ENCODE measurements at places on chromosomes 4 and X.

GRCh38 chr4:123020285-123020684 lies 97.9 kb upstream of the NUDT6 start:
- no peak overlapping the region for H3K27ac ChIP-seq
- H3K36me3 ChIP-seq: peaks cover 10% of the 10 kb centered on the region
- no peak for DNase-seq
- no peak overlapping the region for H3K4me3 ChIP-seq

- DNase-seq: no peak
- H3K27ac ChIP-seq: peak overlapping the region; percentile 57
- H3K36me3 ChIP-seq: no peaks in the 10 kb centered on the region
Observed at GRCh38 chr4:6961496-6962210, 52.0 kb downstream of the TBC1D14 start.

DNA sequence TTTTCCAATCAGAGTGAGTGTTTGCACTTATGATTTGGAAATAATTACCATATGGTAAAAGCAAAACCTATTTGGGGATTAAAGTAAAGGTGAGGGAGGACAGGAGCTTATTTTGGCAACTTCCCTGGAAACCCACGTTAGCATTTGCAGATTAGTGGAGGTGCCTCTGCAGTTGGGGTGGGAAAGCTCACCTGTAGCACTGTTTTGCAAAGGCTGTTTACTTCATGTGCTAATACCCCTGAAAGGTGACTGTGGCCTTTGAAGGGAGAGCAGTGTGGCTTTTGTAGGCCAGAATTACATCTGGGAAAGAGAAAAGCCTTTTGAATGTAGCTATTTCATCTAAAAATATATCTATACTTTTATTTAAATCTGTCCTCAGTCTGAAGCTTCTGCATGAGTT lies 9.4 kb downstream of the SUPT20HL1 start:
- H3K4me1 ChIP-seq: peaks cover 9% of the 10 kb centered on the region
- H3K4me3 ChIP-seq: no peak overlapping the region
- DNase-seq: no peak
- no peak overlapping the region for H3K27ac ChIP-seq
- H3K27me3 ChIP-seq: peaks cover 42% of the 10 kb centered on the region
- no peaks in the 10 kb centered on the region for H3K36me3 ChIP-seq

GRCh38 chr4:138113819-138114400 lies 128.2 kb downstream of the SLC7A11 start:
- H3K27ac ChIP-seq: no peak overlapping the region
- H3K27me3 ChIP-seq: no peaks in the 10 kb centered on the region
- no peak for DNase-seq
- no peak overlapping the region for H3K4me3 ChIP-seq

DNA sequence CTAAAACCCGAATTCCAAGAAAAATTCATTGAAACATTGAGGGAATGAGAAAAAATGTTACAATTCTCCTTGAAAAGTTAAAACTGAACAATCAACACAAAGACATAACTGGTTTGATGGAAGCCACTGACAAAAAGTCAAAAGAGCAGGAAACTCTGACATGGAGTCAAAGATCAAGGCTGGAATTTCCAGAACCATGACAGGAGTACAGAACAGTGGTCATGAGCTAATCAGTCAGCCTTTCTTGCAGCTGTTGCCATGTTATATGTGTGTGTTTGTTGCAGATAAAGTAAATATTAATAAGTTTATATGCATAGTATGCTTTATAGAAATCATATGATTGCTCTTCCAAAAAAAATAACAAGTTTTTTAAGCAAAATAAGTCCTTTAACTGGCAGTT lies 184.7 kb upstream of the HCCS start:
- no peaks in the 10 kb centered on the region for H3K36me3 ChIP-seq

DNA sequence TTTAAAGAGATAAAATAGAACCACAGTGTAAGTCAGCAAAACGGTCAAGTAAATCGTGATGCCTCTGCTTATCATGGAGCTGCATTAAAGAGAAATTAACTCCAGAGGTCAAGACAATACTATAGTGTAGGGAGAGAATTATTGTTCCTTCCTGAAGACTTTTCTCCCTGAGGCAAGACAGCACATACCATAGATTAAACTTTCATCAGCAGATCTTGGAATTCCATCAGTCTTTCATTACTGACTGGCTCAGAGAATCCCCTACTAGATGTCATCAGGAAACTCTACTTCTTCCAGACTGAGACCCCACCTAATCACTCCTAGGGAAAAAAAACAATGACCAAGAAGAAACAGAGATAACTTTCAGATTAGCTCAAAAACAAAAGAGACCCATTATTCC lies 131.3 kb downstream of the NSUN7 start:
- H3K4me3 ChIP-seq: peak overlapping the region; percentile 12
- H3K27ac ChIP-seq: no peak overlapping the region
- DNase-seq: no peak
- H3K27me3 ChIP-seq: no peaks in the 10 kb centered on the region
- H3K4me1 ChIP-seq: peaks cover 18% of the 10 kb centered on the region

DNA sequence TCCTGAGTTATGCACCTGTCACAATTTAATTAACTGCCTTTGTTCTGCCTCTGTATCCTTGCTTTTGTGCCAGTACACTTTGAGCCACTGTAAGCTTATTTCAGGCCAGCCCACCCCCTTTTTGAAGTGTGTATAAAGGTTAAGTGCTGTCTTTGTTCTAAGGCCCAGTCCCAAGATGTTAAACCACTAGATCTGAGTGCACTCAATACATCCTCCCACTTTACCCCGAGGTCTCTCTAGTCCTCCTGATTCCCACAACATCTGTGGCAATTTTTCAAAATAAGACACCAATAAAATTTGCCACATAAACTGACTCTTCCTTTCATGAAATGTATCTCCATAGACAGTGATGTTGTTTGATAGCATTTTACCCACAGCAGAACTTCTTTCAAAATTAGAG lies 124.1 kb upstream of the SPIN4 start:
- H3K4me3 ChIP-seq: no peak overlapping the region
- H3K27ac ChIP-seq: no peak overlapping the region
- DNase-seq: no peak
- no peaks in the 10 kb centered on the region for H3K27me3 ChIP-seq

GRCh38 chr4:123265443-123265842 lies 131.2 kb upstream of the SPRY1 start:
- no peaks in the 10 kb centered on the region for H3K27me3 ChIP-seq
- no peak for DNase-seq
- H3K4me3 ChIP-seq: no peak overlapping the region
- no peak overlapping the region for H3K27ac ChIP-seq
- H3K4me1 ChIP-seq: peaks cover 4% of the 10 kb centered on the region

GRCh38 chr4:74447636-74448233 lies 2.8 kb downstream of the AREG start:
- H3K36me3 ChIP-seq: peaks cover 4% of the 10 kb centered on the region
- H3K27ac ChIP-seq: peak overlapping the region; percentile 55
- peaks cover 32% of the 10 kb centered on the region for H3K27me3 ChIP-seq
- DNase-seq: no peak
- H3K4me3 ChIP-seq: peak overlapping the region; percentile 74

DNA sequence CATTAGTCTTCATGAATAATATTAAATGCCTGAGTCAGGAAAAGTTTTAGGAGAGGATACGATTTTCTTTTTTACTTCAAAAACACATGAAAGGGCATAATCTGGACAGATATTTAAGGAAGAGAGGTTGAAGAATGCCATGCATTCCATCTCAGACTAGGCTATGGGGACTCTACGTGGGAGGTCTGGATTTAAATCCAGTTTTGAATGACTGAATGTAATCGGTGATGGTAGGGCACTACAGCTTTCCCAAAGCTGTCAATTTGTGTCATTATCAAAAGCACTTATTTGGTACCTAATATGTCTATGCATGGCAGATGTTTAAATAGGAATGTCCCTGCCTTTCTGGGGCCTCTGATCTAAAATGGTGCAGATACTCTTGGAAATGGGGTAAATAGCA lies 59.3 kb upstream of the RPL34 start:
- peak overlapping the region; percentile 5 for H3K4me3 ChIP-seq
- H3K27ac ChIP-seq: peak overlapping the region; percentile 2
- no peaks in the 10 kb centered on the region for H3K27me3 ChIP-seq
- no peak for DNase-seq
- peaks cover 17% of the 10 kb centered on the region for H3K4me1 ChIP-seq
- no peaks in the 10 kb centered on the region for H3K36me3 ChIP-seq

DNA sequence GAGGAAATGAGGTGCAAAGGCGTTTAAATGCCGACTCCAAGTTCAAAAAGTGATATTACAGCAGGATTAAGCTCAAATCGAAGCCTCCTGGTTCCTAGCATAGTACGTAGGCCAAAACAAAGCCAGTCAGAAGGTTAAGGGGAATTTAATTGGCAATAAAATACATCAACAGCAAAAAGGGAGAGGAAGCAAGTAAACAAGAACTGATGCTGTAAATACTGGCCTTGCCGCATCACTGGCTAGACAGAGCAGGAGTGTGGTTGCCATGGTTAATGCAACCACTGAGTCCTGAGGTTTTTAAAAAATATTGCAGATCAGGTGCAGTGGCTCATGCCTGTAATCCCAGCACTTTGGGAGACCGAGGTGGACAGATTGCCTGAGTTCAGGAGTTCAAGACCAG lies 63.2 kb upstream of the FBXW7 start:
- H3K4me3 ChIP-seq: no peak overlapping the region
- peaks cover 10% of the 10 kb centered on the region for H3K4me1 ChIP-seq
- H3K27ac ChIP-seq: no peak overlapping the region
- H3K27me3 ChIP-seq: peaks cover 3% of the 10 kb centered on the region
- DNase-seq: no peak
- H3K36me3 ChIP-seq: no peaks in the 10 kb centered on the region

GRCh38 chrX:4253092-4253491 lies 539.6 kb upstream of the PRKX start:
- H3K27me3 ChIP-seq: no peaks in the 10 kb centered on the region
- no peak overlapping the region for H3K27ac ChIP-seq
- peaks cover 6% of the 10 kb centered on the region for H3K4me1 ChIP-seq

DNA sequence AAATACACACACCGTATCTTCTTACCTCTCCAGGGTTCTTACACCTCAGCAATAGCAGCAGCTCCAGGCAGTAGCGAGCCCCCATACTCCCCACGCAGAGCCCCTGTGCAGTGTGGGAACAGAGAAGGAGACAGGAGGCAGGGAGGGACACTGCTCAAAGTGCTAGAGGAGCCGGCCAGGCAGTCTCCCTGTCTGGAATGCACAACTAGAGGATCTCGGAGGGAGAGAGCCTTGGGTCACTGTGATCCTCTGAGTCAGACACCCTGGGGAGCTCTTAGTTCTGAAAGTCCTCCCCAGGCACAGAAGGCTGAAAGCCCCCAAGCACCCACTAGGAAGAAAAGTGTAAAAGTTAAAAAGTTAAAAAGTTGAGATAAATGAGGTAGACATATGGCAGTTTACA lies 16.0 kb downstream of the AMELX start:
- H3K4me3 ChIP-seq: no peak overlapping the region
- H3K4me1 ChIP-seq: no peaks in the 10 kb centered on the region
- no peaks in the 10 kb centered on the region for H3K36me3 ChIP-seq
- H3K27ac ChIP-seq: no peak overlapping the region
- no peaks in the 10 kb centered on the region for H3K27me3 ChIP-seq
- no peak for DNase-seq

DNA sequence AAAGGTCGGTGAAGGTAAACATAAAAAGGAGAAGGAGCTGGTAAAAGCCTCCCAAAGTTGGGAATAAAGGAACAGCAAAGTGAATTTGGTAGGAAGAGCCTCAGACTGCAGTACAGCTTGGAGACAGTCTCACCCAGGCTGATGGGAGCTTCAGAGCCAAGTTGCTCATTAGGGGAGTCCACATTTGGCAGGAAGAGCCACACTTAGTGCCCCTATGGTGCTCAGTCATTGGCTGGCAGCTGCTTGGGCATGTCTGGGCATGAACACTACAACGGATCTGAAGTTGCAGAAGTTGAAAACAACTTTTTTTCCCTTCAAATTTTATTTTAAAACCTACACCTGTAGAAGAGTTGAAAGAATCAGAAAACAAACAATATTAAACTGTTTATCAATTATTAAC lies 2497.3 kb downstream of the ARAP2 start:
- no peaks in the 10 kb centered on the region for H3K36me3 ChIP-seq
- no peak for DNase-seq
- H3K27me3 ChIP-seq: no peaks in the 10 kb centered on the region
- H3K4me3 ChIP-seq: no peak overlapping the region

- no peaks in the 10 kb centered on the region for H3K27me3 ChIP-seq
- no peak overlapping the region for H3K27ac ChIP-seq
- no peaks in the 10 kb centered on the region for H3K4me1 ChIP-seq
- H3K4me3 ChIP-seq: no peak overlapping the region
Observed at GRCh38 chr4:175946472-175947116, 119.0 kb upstream of the WDR17 start.
